ENCODE measurements at places on chromosomes 2 and 18. TPM values are rescaled to one million over a fixed set of nuclear protein-coding genes. Genes with fewer than 3 reads are reported as not detected.

ATP6V1C2 gene
- total RNA-seq: not detected

DNA sequence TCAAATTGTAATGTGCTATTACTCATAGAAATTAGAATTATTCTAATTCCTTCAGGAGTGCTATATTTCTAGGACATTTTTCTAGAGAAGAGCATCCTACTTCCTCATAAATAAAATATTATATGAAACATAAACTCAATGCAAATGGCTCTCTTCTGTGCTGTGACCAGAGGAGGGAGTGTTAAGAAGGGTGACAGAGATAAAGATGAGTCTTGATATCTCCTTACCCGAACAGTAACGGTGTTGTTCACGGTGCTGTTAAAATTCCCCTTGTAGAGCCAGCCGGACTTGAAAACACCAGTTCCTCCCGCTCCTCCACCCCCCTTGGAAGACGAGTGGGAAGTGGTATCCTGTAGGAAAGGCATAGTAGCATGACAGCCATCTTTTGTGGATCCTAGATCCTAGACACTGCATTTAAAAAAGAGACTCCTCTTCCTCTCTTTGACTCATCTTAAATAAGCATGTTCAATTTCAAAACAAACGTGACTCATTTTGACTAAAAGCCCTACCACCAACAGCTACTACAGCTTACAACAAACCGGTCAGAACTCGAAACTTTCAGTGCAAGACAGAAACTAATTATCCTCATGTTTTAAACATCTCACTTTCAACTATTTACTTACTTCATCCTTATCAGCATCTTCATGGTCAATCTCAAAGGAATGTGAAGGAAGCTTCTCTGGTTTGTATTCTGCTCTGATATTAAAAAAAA, 156.3 kb downstream of the DOCK10 start:
- no peaks in the 10 kb centered on the region for H3K27me3 ChIP-seq
- peaks cover 69% of the 10 kb centered on the region for H3K4me1 ChIP-seq
- no peak for DNase-seq
- H3K36me3 ChIP-seq: peaks cover 89% of the 10 kb centered on the region
- H3K27ac ChIP-seq: peak overlapping the region; percentile 67
- no peak overlapping the region for H3K4me3 ChIP-seq

GRCh38 chr2:33496150-33496549, 19.7 kb downstream of the RASGRP3 start:
- peaks cover 15% of the 10 kb centered on the region for H3K27me3 ChIP-seq
- no peaks in the 10 kb centered on the region for H3K36me3 ChIP-seq
- H3K4me3 ChIP-seq: no peak overlapping the region
- DNase-seq: no peak
- H3K4me1 ChIP-seq: peaks cover 23% of the 10 kb centered on the region

GRCh38 chr2:127660291-127660578, 14.3 kb downstream of the GPR17 start:
- H3K4me3 ChIP-seq: no peak overlapping the region
- H3K4me1 ChIP-seq: no peaks in the 10 kb centered on the region
- no peak for DNase-seq
- H3K36me3 ChIP-seq: no peaks in the 10 kb centered on the region
- H3K27ac ChIP-seq: no peak overlapping the region

COX7A2L gene
- 115 TPM for total RNA-seq

DNA sequence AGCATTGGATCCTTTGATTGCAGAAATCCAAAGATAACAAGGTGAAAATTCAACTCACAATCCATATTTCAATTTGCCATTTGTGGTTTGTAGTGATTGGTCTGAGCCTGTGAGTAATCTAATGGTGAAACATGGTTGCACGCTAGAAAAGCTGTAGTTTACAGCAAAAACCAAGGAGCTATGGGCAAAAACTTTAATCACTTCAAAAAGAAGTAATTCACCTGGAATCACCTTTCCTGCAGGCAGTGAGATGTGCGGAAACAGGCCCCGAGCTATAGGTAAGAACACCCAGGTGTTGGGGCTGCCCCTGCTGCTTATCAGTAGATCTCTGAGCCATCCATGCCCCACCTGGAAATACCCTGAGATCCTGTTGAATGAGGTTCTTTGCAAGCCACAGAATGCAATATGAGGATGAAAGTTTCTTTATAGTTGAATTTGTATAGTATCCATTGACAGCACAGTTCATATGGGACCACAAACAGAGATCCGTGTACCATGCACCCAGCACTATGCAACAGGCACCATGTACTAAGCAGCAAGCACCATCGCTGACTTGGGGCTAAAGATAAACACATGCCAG, 208.2 kb downstream of the SPP2 start:
- DNase-seq: peak; percentile 24
- H3K4me3 ChIP-seq: no peak overlapping the region
- no peaks in the 10 kb centered on the region for H3K27me3 ChIP-seq
- H3K4me1 ChIP-seq: peaks cover 13% of the 10 kb centered on the region
- no peak overlapping the region for H3K27ac ChIP-seq
